ENCODE measurements at places on chromosomes 1 and 21.

GRCh38 chr1:231827337-231828105 lies 200.9 kb downstream of the DISC1 start:
- no peak overlapping the region for H3K4me3 ChIP-seq
- peaks cover 9% of the 10 kb centered on the region for H3K4me1 ChIP-seq
- H3K27me3 ChIP-seq, result no peaks in the 10 kb centered on the region
- no peak for DNase-seq
- H3K36me3 ChIP-seq, result peaks cover 8% of the 10 kb centered on the region
- no peak overlapping the region for H3K27ac ChIP-seq

- no peaks in the 10 kb centered on the region for H3K36me3 ChIP-seq
- DNase-seq, result no peak
- H3K27me3 ChIP-seq, result peaks cover 39% of the 10 kb centered on the region
- H3K4me3 ChIP-seq, result no peak overlapping the region
- no peak overlapping the region for H3K27ac ChIP-seq
- no peaks in the 10 kb centered on the region for H3K4me1 ChIP-seq
Observed at GRCh38 chr1:29820401-29820800, 584.1 kb downstream of the PTPRU start.

DNA sequence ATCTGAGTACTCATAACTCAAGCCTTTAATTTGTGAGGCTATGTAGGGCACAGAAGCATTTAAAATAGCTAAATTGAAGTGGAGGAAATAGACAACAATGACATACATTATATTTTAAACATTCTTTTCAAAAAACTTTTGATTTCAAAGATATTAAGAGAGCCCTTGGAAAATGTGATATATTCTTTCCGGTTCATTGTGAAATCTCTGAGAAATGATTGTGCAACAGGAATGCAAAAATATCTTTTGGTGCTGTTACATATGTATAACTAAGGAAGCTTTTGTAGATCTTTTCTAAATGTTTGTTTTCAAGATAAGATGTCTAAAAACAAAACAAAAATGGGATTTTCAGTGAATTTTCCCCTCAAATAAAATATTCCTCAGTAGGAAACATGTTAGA lies 185.2 kb downstream of the LEPR start:
- no peaks in the 10 kb centered on the region for H3K36me3 ChIP-seq
- H3K4me3 ChIP-seq, result no peak overlapping the region
- H3K27ac ChIP-seq, result no peak overlapping the region
- DNase-seq, result no peak

DNA sequence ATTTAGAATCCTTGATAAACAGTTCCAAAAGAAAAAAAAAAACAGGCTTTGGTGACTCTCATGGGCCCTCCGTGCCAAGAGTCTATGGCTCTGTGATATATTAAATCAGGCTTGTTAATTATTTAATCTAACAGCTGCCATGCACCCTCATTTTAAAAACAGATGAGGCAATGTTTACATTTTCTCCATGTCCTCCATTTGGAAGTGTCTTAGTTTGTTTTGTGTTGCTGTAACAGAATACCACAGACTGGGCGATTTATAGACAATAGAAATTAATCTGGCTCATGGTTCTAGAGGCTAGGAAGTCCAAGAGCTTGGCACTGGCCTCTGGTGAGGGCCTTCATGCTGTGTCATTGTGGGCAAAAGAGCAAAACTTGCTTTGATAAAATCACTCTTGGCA lies 58.0 kb downstream of the B3GALT5 start:
- H3K27me3 ChIP-seq, result peaks cover 7% of the 10 kb centered on the region
- no peak for DNase-seq
- H3K4me3 ChIP-seq, result no peak overlapping the region
- no peak overlapping the region for H3K27ac ChIP-seq

DNA sequence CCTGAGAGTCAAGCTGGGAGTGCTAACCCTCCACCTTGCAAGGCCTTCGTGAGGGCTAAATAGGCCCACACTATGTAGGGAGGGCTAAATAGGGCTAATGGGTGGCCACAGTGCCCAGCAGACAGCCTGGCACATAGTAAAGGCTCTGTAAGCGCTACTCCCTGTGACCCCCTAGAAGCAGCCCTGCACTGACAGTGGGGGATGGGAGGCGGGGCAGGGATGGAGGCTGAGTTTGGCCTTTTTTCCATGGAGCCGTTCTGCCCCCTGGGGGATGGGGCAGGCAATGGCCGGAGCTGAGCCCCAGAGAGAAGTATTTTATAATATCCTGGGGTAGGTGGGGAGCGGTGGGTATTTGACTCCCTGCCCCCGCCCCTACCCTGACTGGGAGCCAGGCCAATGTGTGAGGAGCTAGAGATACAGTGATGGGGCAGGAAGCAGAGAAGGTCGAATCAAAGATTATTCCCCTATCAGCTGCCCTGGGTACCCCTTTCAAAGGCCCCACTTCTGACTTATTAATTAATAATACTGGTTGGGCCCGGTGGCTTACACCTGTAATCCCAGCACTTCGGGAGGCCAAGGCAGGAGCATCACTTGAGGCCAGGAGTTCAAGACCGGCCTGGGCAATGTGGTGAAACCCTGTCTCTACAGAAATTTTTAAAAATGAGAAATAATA lies 42.3 kb downstream of the LACTBL1 start:
- no peak overlapping the region for H3K4me3 ChIP-seq
- DNase-seq, result no peak
- peaks cover 47% of the 10 kb centered on the region for H3K27me3 ChIP-seq
- no peaks in the 10 kb centered on the region for H3K36me3 ChIP-seq
- H3K27ac ChIP-seq, result no peak overlapping the region
- H3K4me1 ChIP-seq, result no peaks in the 10 kb centered on the region

DNA sequence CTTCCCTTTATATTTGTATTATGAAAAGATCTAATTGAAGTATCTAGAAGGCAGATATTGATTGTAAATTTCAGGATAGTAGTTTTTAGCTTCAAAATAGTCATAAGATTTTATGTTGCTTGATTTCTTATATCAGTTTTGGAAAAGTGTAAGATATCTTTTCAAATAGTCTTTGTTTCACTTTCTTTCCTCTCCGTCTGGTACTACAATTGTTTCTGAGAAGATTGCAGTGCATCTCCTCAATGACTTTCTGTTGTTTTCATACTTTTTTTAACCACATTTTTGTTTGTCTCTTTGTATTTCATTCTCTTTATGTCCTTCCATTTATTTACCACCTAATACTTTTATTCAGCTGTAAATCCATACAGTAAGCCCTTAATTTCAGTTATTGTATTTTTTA lies 964.6 kb upstream of the B3GALT2 start:
- H3K36me3 ChIP-seq, result no peaks in the 10 kb centered on the region
- no peaks in the 10 kb centered on the region for H3K27me3 ChIP-seq
- no peak for DNase-seq
- peak overlapping the region; percentile 92 for H3K4me3 ChIP-seq
- peak overlapping the region; percentile 82 for H3K27ac ChIP-seq
- peaks cover 4% of the 10 kb centered on the region for H3K4me1 ChIP-seq

GRCh38 chr1:110430366-110430765 lies 20.6 kb upstream of the PROK1 start:
- no peak for DNase-seq
- H3K4me1 ChIP-seq, result no peaks in the 10 kb centered on the region
- H3K27ac ChIP-seq, result no peak overlapping the region
- no peak overlapping the region for H3K4me3 ChIP-seq

All from T-helper 17 cell (primary cell).